ENCODE measurements at places on chromosomes 5 and 9. TPM values are rescaled to one million over a fixed set of nuclear protein-coding genes. Genes with fewer than 3 reads are reported as not detected.

The FCN1 gene
- total RNA-seq, result not detected

DNA sequence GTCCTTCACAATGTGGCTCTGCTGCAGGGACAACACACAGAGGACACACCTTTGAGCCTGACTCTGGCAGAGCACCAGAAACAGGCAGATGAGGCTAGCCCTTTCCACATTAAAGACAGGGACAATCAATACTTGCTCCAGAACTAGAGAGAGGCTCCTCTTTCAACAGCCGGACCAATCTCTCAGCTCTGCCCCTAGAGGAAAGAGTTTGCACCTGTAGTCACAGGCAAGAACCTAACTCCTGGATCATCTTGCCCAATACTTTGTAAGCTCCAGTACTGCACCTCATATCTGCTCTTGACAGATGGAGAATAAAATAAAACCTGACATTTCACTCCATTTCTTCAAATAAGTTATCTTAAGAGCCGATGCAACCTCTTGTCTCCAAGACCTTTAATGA is 52.1 kb downstream of the EPB41L4A start:
- no peak for DNase-seq

DNA sequence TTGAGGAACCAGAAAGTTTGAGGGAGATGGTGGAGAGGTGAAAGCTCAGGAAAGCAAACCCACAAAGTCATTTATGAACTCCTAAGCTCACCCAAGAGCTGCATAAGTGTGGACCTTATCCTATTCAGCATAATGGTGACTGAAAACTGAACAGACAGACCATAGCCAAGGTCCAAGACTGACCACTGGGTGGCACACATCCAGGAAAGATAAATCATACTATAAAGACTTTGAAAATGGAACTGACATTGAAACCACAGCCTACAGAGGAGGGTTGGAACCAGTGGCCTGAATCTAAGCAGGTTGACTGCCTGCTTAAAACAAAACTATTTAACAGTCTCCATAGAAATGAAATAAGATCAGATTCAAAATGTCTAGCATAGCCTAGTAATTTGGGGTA is 121.0 kb upstream of the RGS7BP start:
- peak; percentile 0 for DNase-seq

- no peak for DNase-seq
These were observed 449.7 kb upstream of the MPDZ start for GRCh38 chr9:13728917-13729811.

DNA sequence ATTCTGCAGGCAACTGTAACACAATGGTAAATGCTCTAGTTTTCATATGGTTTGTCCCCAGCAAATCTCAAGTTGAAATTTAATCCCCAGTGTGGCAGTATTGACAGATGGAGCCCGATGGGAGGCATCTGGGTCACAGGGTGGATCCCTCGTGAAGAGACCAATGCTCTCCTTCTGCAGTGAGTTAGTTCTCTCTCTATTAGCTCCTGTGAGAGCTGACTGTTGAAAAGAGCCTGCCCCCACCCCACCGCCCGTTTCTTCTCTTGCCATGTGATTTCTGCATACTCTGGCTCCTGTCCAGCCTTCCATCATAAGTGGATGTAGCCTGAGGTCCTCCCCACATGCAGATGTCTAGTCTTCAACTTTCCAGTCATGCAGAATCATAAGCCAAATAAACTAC is 27.0 kb downstream of the IARS1 start:
- DNase-seq, result no peak

- DNase-seq, result no peak
These were observed 44.0 kb downstream of the PTCD2 start for GRCh38 chr5:72364171-72364570.
